ENCODE measurements at places on chromosomes 1 and 21. TPM values are rescaled to one million over a fixed set of nuclear protein-coding genes. Genes with fewer than 3 reads are reported as not detected.

GRCh38 chr1:26239936-26240335 lies 5.9 kb downstream of the CEP85 start:
- H3K4me3 ChIP-seq, result no peak overlapping the region
- DNase-seq, result no peak
- H3K27me3 ChIP-seq, result no peaks in the 10 kb centered on the region
- H3K36me3 ChIP-seq, result peaks cover 9% of the 10 kb centered on the region
- H3K4me1 ChIP-seq, result peaks cover 5% of the 10 kb centered on the region

Gene IGSF3
- 25.7 TPM for total RNA-seq

DNA sequence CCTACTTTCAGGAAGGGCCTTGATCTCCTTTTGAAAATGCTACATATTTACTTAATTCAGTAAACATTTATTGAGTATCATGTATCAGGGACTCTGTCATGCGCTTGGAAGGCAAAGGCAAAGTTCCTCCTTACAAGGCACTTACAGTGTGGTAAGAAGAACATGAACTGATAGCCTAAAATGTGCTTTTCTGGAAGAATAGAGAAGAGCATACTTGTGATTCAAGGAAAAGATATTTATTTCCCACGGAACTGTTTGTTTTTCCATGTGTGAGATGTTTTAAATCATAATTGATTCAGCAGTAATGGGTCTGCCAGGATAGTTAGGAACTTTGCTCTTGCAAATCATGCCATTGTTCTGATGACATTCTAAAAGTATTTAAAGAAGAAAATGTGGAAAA lies 110.1 kb upstream of the ZNHIT6 start:
- H3K4me1 ChIP-seq, result no peaks in the 10 kb centered on the region
- H3K4me3 ChIP-seq, result no peak overlapping the region
- DNase-seq, result no peak

Gene SH2D1B
- 0.17 TPM for total RNA-seq

DNA sequence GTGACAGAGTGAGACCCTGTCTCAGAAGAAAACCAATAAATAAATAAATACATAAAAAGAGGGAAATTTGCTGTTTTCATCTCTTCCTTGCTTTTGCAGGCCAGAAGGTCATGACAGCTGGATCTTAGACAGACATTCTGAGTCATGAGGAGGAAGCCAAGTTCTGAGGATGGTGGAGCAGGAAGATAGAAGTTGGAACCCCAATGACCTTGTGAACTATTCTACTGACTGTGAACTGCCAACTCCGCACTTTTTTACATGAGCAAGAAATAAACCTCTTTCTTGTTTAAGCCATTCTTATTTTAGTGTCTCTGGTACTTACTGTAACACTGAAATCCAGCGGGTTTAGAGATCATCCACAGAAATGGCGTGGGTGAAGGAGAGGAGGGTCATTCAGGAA lies 8.5 kb downstream of the CD84 start:
- no peaks in the 10 kb centered on the region for H3K27me3 ChIP-seq
- H3K27ac ChIP-seq, result no peak overlapping the region
- H3K36me3 ChIP-seq, result no peaks in the 10 kb centered on the region
- DNase-seq, result no peak
- no peak overlapping the region for H3K4me3 ChIP-seq

GRCh38 chr1:19926296-19927129 lies 3.1 kb upstream of the PLA2G2E start:
- DNase-seq, result no peak
- H3K4me3 ChIP-seq, result no peak overlapping the region
- no peaks in the 10 kb centered on the region for H3K4me1 ChIP-seq
- H3K27me3 ChIP-seq, result no peaks in the 10 kb centered on the region
- no peaks in the 10 kb centered on the region for H3K36me3 ChIP-seq

DNA sequence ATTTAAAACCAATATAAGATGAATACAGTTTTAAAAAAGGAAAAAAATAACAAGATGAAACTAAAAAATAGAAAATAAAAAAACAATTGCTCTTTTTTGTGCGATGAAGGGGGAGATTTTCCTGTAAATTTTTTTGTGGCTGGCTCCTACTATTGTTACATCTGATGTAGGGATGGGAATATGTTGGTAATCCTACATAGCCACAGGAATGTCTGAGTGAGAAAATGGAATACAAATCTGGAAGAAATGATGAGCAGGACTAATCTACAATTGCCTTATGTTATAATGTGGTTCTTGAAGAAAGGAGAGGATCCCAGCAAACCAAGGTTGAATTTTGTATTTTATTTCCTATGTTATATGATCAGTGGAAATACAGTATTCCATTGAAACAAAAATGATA lies 40.9 kb downstream of the ATP6V1G3 start:
- no peaks in the 10 kb centered on the region for H3K36me3 ChIP-seq
- H3K27me3 ChIP-seq, result no peaks in the 10 kb centered on the region
- no peaks in the 10 kb centered on the region for H3K4me1 ChIP-seq
- H3K4me3 ChIP-seq, result no peak overlapping the region
- no peak for DNase-seq

Gene LRRC71
- 4.5 TPM for total RNA-seq

- no peak for DNase-seq
- no peak overlapping the region for H3K27ac ChIP-seq
- H3K4me1 ChIP-seq, result no peaks in the 10 kb centered on the region
Observed at GRCh38 chr1:186202271-186202764, 172.7 kb downstream of the TPR start.

Gene LCE3D
- total RNA-seq, result not detected

DNA sequence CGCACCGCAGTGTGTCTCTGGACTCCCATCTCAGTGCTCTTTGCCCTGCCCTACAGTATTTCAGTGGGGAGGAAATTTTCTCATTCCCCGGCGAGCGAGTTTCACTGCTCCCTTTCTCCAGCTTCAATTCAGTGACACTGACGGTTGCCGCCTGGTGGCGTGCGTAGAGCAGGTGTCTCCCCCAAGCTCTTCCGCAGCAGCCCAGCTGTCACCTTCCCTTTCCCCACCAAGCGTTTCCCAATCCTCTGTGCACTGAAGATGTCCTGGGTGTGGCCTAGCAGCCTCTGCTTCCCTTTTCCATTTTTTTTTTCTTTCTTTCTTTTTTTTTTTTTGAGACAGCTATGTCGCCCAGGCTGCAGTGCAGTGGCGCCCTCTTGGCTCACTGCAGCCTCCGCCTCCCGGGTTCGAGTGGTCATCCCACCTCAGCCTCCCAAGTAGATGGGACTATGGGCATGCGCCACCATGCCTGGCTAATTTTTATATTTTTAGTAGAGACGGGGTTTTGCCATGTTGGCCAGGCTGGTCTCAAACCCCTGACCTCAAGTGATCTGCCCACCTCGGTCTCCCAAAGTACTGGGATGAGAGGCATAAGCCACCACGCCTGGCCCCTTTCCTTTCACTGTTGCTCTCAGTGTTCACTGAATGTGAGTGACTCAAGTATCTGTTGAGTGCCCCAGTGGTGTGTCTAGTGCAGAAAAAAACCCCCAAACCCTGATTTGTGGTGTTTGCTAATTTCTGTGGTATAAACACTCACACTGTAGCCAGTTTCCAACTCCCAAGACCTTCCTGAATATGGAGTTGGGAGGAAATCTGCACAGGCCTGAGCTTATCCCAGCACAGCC lies 30.1 kb downstream of the TNFRSF1B start:
- no peaks in the 10 kb centered on the region for H3K4me1 ChIP-seq
- DNase-seq, result no peak
- no peaks in the 10 kb centered on the region for H3K27me3 ChIP-seq
- no peak overlapping the region for H3K4me3 ChIP-seq
- no peak overlapping the region for H3K27ac ChIP-seq

- no peaks in the 10 kb centered on the region for H3K4me1 ChIP-seq
- H3K27ac ChIP-seq, result no peak overlapping the region
- DNase-seq, result no peak
- H3K4me3 ChIP-seq, result no peak overlapping the region
- H3K36me3 ChIP-seq, result no peaks in the 10 kb centered on the region
Observed at GRCh38 chr1:168000656-168001055, 63.8 kb upstream of the MPC2 start.

GRCh38 chr1:85656256-85656655 lies 52.0 kb downstream of the ZNHIT6 start:
- no peak for DNase-seq
- H3K4me1 ChIP-seq, result no peaks in the 10 kb centered on the region
- H3K27ac ChIP-seq, result no peak overlapping the region
- H3K27me3 ChIP-seq, result no peaks in the 10 kb centered on the region
- H3K36me3 ChIP-seq, result peaks cover 4% of the 10 kb centered on the region

- H3K27me3 ChIP-seq, result no peaks in the 10 kb centered on the region
- H3K36me3 ChIP-seq, result no peaks in the 10 kb centered on the region
- DNase-seq, result no peak
- H3K4me1 ChIP-seq, result no peaks in the 10 kb centered on the region
Observed at GRCh38 chr1:160777486-160778089, 18.4 kb upstream of the LY9 start.

DNA sequence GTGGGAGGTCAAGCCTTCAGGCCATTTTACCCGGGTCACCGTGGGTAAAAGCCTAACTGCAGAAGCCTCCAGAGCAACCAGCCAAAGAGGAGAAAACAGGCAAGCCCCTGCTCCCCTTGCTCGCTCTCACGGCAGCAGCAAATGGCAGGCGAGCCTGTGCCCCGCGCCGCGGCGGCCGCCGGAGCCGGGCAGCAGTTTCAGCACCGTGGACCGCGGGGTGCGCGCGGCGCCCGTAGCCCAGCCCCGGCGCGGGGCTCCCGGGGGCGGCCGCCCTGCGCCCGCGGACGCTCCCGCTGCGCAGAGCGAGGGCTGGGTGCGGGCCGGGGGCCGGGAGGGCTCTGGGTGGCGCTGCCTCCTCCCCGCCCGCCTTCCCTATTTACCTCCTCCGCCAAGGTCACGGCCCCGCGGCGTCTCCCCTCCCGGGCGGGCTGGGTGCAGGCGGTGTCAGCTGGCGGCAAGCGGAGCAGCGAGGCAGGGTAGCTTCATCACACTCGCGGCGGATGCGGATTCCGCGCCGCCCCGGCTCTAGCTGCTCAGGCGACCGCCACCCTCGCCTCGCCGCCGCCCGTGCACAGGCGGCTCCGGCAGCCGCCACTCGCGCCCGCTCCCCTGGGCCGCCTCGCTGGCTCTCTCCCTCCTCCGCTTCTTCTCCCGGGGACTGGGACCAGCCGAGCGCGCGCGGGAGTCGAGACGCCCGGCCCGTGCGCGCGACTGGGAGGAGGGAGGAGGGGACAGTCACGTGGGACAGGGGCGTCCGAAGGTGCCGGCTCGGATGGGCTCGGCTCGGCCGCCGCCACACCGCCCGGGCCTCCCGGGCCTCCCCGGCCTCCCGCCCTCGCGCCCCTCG lies at the start of gene RGS7:
Gene RGS7, minus strand, starts transcription at position 687 of the 847 bp plus-strand sequence.
- H3K36me3 ChIP-seq, result no peaks in the 10 kb centered on the region
- H3K4me1 ChIP-seq, result no peaks in the 10 kb centered on the region
- peak; percentile 73 for DNase-seq
- peaks cover 2% of the 10 kb centered on the region for H3K27me3 ChIP-seq
- H3K4me3 ChIP-seq, result peak within 1 kb of the TSS; percentile 51
- peak within 1 kb of the TSS; percentile 22 for H3K27ac ChIP-seq

GRCh38 chr1:47686731-47687630 lies 249.1 kb downstream of the FOXD2 start:
- H3K27ac ChIP-seq, result no peak overlapping the region
- peaks cover 23% of the 10 kb centered on the region for H3K27me3 ChIP-seq
- no peak for DNase-seq
- peaks cover 29% of the 10 kb centered on the region for H3K4me1 ChIP-seq

Gene SLC16A4
- 24.1 TPM for total RNA-seq

DNA sequence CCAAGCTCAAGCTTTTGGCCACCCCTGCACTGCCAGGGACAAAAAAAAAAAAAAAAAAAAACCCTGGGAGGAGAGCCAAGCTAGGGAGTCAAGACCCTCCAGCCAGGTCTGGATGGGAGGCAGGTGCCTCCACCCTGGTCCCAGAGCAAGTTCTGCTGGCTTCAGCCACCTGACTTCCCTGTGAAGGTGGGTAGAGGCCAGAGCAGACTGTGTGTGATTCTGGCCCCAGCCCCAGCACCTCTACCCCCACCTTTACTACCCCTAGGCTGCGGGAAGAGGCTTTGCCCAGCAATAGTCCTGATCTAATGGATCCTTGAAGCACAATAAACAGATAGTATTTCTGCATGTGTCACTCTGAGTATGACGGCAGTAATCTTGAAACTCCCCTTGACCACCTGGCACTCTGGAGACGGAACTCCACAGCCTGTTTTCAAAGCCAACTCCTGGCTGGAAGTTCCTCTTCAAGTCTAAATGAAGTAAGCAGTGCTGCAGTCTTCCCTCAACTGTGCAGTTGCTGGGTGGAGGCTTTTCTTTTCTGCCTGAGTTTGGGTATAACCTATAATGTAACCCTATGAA lies 9.8 kb downstream of the PDZK1IP1 start:
- no peak overlapping the region for H3K4me3 ChIP-seq
- H3K27ac ChIP-seq, result no peak overlapping the region
- peaks cover 27% of the 10 kb centered on the region for H3K4me1 ChIP-seq
- H3K36me3 ChIP-seq, result no peaks in the 10 kb centered on the region
- DNase-seq, result no peak

GRCh38 chr1:48931506-48932192 lies 155.0 kb upstream of the BEND5 start:
- H3K36me3 ChIP-seq, result no peaks in the 10 kb centered on the region
- H3K4me3 ChIP-seq, result no peak overlapping the region
- H3K27me3 ChIP-seq, result no peaks in the 10 kb centered on the region

Gene DHDDS
- total RNA-seq, result 37.7 TPM

GRCh38 chr1:193654951-193655735 lies 468.7 kb upstream of the B3GALT2 start:
- no peak overlapping the region for H3K4me3 ChIP-seq
- no peak overlapping the region for H3K27ac ChIP-seq
- H3K4me1 ChIP-seq, result no peaks in the 10 kb centered on the region
- no peak for DNase-seq

DNA sequence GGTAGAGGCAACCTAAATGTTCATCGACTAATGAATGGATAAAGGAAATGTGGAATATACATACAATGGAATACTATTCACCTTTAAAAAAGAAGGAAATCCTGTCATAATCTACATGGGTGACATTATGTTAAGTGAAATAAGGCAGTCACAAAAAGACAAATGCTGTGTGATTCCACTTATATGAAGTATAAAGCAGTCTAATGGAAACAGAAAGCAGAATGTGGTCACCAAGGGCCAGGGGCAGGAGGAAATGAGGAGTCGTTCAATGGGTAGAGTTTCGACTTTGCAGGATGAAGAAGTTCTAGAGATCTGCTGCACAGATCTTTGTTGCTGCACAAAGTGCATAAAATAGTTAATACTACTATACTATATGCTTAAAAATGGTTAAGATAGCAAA lies 7.8 kb downstream of the DIPK1A start:
- H3K4me1 ChIP-seq, result no peaks in the 10 kb centered on the region
- H3K4me3 ChIP-seq, result no peak overlapping the region
- no peak for DNase-seq
- no peaks in the 10 kb centered on the region for H3K36me3 ChIP-seq
- no peaks in the 10 kb centered on the region for H3K27me3 ChIP-seq

Gene OR6Y1
- not detected for total RNA-seq

Data from spinal cord (tissue), 10 donors.